Stimulated activated CD4-positive, alpha-beta T cell treated with anti-CD3 and anti-CD28 coated beads, TNF-alpha, amount 100 ng/mL, for 4 hours (primary cell): ENCODE measurements at places on chromosomes 7 and 10.
A peak's percentile ranks its signal among the peaks of the same experiment; 100 is the strongest.

DNA sequence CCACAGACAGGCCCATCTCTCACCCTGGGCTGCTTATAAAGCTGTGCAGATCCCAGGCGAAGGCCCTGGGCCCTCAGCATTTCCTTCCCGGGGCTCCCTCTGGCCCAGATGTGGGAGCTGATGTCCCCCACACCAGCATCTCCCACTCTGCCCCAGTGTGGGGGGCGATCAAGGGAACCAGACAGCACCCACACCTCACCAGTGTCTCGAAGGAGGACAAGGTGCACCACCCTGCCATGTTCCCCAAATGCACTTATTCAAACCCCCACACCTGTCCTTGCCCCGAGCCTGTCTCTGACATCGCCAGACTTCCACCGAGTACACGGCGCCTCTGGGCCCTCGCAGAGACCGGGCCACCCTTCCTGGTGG lies 19.6 kb downstream of the DPYSL4 start:
- DNase-seq = no peak

- peak; percentile 45 for DNase-seq
Measured at GRCh38 chr7:17298840-17299482, 509 bp downstream of the AHR start.

GRCh38 chr7:96284835-96285234 lies 37.1 kb downstream of the SLC25A13 start:
- DNase-seq = no peak

DNA sequence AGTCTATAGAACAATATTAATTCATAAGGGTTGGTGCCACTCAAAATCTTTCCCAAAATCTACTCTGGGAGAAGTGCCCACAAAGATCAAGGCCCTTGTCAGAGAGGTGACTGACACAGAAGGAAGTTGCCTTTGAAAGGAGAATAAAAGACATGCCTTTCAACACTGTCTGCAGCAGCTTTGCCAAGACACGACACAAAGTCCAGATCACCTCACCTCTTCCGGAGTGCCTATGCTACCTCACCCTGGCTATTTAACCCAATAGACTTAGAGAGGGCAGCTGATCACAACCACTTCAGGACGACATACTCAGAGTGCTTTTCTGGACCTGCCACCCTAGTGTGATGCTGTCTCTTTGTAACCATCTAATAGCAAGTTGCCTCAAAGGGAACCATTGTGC lies 49.0 kb upstream of the YAE1 start:
- no peak for DNase-seq

DNA sequence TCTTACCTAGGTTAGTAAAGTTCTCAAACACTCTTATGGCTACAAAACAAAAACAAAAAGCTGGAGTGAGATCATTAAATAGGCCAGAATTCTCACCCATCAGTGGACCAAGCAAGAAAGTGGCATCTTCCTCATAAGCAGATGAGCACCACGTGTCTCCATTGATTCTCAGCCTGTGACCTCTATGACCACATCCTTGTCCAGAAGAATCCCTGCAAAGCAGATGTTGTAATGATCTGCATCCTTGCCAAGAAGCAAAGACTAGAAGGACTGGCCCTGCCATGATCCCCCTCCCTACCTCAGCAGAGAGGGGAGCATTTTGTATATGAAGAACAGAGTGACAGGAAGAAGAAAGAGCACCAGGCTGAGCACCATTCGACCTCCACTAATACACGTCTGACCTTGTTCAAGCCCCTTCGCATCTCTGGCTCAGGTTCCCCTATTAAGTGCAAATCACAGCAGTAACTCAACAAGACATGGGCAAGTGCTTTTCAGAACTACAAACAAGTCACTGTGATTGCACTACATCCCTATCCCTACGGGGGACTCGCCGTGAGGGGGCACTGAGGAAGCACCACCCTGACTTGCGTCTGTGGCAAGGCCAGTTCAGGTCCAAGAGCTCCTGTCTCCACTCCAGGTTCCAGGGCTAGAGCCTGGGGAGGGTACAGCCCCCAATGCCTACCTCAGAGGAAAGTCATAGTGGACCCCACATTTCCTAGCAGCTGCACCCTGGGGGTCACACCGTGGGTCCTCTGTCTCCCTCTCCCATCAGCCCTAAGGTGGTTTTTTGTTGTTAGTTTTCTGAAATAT lies 22.2 kb upstream of the RASSF4 start:
- no peak for DNase-seq

- DNase-seq = no peak
Measured at GRCh38 chr10:72285972-72286521, 12.3 kb downstream of the DDIT4 start.

DNA sequence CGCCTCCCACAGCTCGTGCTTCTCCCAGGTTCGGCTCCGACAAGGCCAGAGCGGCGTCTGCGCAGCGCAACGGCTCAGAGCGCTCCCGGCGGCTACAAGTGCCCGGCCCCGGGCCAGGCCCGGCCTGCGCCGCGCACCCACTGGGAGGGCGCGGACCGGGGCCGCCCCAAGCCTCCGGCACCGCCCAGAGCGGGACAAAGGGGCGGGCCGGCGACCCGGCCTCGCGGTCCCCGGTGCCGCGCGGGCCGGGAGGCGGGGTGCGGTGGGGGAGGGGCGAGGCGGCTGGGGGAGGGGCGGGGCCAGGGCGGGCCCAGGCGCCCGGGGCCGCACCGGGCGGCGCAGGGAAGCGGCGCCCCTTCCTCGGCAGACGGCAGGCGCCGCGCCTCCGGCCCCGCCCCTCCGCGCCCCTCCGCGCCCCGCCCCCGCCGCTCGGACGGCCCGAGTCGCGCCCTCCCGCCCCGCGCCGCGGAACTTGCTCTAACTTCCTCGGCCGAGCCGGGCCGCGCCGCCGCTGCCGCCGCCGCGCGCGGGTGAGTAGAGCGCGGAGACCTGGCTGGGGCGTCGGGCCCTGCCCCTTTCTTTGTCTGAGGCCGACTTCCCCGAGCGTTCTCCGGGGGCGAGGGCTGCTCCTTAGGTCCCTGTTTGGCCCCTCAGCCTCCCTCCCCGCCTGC lies at the start of gene TSPAN14:
Gene TSPAN14, plus strand, starts transcription at position 469 of the 671 bp plus-strand sequence. CDS start 34,924 bp downstream, outside the sequence.
- peak; percentile 49 for DNase-seq

DNA sequence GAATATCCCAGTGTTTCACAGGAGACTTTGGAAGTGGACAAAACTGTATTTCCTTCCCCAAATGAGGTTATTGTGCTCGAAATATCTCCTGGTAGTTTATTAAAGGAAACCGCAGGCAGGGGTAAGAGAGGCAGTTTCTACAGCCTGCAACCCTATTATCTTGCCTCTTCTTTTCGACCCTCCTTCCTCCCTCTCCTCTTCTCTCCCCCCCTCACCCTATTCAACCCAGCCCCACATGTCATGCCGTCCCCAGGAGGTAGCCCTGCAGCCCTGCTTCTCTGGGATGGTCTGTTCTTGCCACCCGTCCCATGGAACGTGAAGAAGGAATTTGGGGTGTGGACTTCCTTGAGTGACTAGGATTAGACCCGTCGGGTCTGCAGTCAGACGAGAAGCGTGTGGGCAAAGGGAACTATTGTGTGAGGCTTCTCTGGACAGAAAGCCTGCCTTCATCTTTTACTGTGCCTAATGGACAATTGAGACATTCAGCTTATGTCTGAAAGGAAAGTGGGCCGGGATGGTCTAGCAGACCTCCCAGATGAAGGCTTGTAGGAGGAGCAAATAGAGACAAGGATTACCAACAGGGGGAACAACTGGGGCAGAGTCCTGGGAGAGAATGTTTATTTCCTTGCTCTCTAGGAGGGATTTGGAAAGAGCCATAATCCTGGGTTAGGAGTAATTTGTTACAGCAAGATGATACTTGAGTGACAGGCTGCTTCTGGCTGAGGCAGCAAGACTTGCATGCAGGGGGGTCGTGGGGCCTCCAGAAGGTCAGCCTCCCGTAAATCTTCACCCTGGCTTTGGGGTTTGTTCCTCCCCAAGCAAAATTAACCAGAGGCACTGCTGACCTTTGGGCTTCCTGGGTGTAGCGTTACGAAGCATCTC lies 77.8 kb downstream of the TCF7L2 start:
- DNase-seq = no peak

- no peak for DNase-seq
Measured at GRCh38 chr10:126570621-126571602, 99.6 kb downstream of the C10orf90 start.
